Activated naive CD8-positive, alpha-beta T cell treated with anti-CD3 and anti-CD28 coated beads, Interleukin-2, amount 10 ng/mL, durations not matched to agents 7 days and 5 days (primary cell): ENCODE measurements at places on chromosomes 3 and 15. TPM values are rescaled to one million over a fixed set of nuclear protein-coding genes. Genes with fewer than 3 reads are reported as not detected.

GRCh38 chr3:62462104-62462762 lies 88.9 kb upstream of the FEZF2 start:
- no peak for DNase-seq

- no peak for DNase-seq
Observed at GRCh38 chr15:68348081-68348480, 70.5 kb downstream of the FEM1B start.

DNA sequence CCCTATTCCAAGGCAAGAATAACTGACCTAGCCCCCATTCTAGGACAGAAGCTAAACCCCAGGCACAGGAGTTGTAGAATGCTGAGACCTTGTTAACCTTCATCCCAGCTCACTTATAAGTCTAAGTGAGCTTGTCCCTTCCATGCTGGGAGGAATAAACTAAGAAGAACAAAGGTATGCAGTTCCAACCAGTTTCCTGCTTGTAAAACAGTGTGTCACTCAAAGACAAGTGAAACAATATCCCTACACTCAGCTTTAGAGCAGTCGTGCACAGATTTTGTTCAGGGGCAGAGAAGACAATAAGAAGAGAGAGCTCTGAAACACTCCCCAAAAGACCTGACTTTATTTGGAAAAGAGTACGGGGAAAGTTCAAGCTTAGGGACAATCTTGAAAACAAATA lies 292.1 kb downstream of the CGGBP1 start:
- no peak for DNase-seq

DNA sequence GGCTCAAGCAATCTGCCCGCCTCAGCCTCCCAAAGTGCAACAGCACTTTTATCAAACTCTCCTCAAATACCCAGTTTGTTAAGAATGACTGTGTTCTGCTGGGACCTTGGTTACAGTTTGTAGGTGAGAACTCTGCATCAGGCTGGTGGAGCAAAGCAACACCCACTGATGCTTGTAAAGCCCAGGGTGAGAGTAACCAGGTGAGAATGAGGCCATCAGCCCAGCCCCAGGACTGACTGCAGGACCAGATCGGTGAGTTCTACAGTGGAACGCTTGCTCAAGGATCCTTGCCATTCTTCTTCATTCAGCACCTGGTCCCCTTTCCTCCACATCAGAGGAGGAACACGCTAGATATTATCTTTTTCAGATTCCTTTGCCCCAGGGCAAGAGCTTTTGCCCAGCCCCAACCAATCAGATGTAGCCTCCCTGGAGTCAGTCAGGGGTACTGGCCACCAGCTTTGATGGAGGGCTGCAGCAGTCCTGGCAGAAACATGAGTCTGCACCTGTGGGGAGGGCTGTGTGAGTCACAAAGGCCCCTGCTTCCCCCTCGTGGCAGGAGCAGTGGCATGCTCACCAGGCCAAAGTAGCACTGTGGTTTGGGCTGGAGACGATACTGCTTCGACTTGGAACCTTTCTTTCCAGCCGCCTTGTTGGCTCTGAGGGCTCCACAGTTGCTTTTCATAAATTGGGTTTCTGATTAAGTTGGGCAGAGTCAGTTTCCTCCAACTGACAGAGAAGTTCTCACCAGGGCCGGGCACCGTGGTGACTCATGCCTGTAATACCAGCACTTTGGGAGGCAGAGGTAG lies 3.5 kb upstream of the SHISA5 start:
- DNase-seq: peak; percentile 73

Gene EBLN2
- total RNA-seq: 6.3 TPM

Gene CCDC39
- total RNA-seq: not detected

DNA sequence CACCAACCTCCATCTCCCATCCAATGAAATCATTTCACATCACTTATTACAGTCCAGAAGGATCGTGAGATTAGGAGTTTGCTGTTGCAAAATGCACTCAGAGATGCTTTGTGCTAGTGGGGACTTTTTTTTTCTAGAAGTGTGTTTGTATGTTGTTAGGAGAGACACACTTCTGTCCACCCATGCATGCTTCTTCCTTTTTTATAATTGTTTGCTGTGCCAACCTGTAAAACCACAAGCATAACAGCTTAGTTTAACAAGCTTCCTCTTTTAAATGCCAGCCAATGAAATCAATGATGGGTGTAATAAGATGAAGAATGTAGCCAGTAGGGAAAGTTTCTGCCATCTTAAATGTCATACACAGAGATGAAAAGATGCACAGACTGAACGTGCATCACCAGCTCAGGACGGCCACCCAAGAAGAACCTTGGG lies 305.6 kb upstream of the STT3B start:
- no peak for DNase-seq

DNA sequence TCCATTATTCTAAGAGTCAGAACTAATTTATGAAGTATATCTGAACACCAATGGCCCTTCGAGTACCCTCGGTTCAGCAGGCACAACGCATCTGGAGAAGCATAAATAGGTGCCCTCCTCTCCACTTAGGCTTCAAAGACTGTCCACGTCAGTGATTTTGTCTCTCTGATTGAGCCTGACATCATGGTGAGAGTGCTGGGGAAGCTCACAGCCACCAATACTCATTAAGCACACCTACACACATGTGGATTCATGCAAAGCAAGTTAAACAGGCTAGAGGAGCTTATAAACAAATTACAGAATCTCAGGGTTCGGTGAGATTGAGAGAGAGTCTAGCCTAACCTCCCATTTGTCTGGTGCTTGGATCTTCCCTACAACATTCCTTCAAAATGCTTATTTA lies 3.6 kb downstream of the CLDN1 start:
- no peak for DNase-seq

GRCh38 chr3:1197051-1197450 lies 104.2 kb downstream of the CNTN6 start:
- DNase-seq: no peak

GRCh38 chr3:147090461-147090860 lies 315.9 kb downstream of the ZIC4 start:
- DNase-seq: no peak

DNA sequence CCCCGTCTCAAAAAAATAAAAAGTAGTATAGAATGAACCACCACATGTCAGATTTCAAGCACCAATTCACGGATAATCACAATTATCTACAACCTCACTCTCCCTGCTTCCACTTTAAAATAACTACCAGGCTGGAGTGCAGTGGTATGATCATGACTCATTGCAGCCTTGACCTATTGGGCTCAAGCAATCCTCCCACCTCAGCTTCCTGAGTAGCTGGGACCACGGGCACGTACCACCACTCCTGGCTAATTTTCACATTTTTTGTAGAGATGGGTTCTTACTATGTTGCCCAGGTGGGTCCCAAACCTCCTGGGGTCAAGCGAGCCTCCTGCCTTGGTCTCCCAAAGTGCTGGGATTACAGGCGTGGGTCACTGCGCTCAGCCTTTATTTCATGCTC lies 38.1 kb upstream of the LDHAL6B start:
- DNase-seq: no peak

Gene TMEM44
- total RNA-seq: 6.3 TPM

Gene ITIH4
- total RNA-seq: 29.2 TPM

- no peak for DNase-seq
Observed at GRCh38 chr3:160154033-160154432, 71.2 kb upstream of the C3orf80 start.

Gene SLC28A1
- not detected for total RNA-seq

Gene SCN5A
- total RNA-seq: 0.53 TPM

Gene IMPG2
- 0.42 TPM for total RNA-seq

GRCh38 chr3:155512867-155513261 lies 219.4 kb upstream of the STRIT1 start:
- DNase-seq: no peak

Gene FILIP1L
- 2.4 TPM for total RNA-seq

- no peak for DNase-seq
Observed at GRCh38 chr3:105594219-105594618, 227.5 kb downstream of the ALCAM start.

DNA sequence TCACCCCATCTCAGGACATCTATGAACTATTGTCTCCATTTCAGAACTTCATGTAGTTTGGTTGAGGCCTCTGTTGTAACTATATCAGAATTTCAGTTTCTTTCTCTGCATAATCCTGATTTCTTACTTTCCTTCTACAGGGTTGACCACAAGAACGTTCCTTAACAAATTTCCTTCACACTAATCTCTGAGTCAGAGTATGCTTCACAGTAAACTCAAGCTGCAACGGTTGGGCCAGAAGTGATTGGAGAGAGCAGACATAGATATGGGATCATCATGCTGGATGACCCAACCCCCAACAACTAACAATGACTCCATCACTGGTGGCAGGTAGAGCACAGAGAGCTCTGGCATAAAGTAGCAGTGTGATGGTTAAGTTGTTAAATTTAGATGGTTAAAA lies 128.8 kb upstream of the OSTN start:
- DNase-seq: no peak

Gene PLCB2
- total RNA-seq: 173 TPM

Gene NR2E3
- not detected for total RNA-seq

Gene CPNE9
- total RNA-seq: 1.1 TPM

- DNase-seq: no peak
Observed at GRCh38 chr15:62450061-62450460, 285.0 kb upstream of the C2CD4B start.

GRCh38 chr3:195110647-195111318 lies 160.2 kb downstream of the XXYLT1 start:
- no peak for DNase-seq

- DNase-seq: no peak
Observed at GRCh38 chr3:142858043-142858442, 30.8 kb downstream of the PCOLCE2 start.

GRCh38 chr3:31288641-31289100 lies 244.1 kb upstream of the STT3B start:
- DNase-seq: peak; percentile 34

DNA sequence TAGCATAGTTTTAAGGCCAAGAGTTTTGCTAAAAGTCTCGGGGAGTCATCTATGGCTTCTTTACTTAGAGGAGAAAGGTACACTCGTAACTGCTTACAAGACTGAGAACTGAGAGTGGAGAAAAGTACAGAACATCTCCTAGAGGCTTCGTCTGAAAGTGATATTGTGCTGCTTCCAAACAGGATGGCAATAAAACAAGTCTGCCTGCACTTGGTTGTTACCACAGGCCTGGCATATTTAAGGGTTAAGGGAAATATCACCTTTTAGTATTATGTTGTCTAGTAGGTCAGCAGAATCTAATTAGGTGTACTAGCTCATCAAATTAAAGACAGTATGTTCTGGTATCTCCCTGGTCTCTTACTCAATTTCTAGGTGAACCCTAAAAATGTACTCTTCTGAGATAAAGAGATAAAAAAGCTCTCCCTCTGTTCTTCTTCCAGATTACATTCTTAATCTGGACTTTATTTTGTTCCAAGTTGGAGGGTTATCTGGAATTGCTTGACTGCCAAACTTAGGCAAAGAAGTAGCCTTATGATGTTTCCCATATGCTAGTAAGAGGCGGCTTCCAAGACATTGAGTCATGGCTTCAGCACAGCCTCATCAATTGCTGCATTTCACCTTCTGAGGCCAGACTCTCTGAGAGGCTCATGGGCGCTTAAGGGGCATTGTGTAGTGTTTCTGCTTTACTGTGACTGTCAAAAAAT lies 181.3 kb downstream of the LSAMP start:
- no peak for DNase-seq

DNA sequence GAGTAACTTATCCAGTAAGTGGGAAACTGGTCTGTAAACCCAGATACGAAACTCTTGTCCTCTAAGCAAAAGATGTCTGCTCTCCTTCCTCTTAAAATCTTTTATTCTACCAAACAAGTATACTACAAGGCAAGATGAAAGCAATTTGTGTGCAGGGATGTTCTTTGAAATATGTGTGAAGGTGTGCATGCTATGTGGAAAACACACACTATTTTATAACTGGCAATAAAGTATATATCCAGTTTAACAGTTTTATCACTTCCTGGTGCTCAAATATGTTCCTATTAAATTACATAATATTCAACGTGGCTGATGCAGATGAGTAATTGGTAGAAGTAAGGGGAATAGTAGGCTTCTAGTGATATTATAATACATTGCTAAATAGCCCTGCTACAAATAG lies 566.5 kb downstream of the ROBO2 start:
- DNase-seq: no peak

GRCh38 chr3:23640471-23641146 lies 165.1 kb upstream of the UBE2E1 start:
- DNase-seq: no peak

Gene MYRIP
- total RNA-seq: not detected

- DNase-seq: no peak
Observed at GRCh38 chr3:37291275-37291700, 116.9 kb upstream of the LRRFIP2 start.

- DNase-seq: no peak
Observed at GRCh38 chr15:53196242-53196641, 406.1 kb upstream of the ONECUT1 start.

- peak; percentile 45 for DNase-seq
Observed at GRCh38 chr3:12948891-12949711, 107.7 kb upstream of the RPL32 start.

- DNase-seq: peak; percentile 55
Observed at GRCh38 chr3:179068779-179069530, 2.7 kb downstream of the ZMAT3 start.

DNA sequence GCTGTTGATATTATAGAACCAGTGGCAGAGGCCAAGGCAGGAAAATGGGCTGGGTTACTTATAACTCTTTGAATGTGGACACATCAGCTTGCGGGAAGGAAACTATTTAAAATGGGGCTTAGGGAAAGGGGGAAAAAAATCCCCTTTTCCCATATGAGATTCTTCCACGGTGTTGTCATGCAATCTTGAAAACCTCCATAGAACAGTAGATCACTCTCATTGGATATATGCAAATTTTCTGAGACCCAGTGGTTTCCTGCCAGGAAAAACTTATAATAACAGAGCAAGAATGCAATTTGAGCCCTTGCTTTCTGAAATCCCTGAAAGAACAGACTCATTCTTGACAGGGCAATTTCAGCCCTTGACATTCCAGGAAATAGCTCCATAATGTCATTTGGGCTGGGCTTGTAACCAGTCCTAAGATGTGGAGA lies 31.1 kb downstream of the TMEM212 start:
- no peak for DNase-seq

Gene ILDR1
- not detected for total RNA-seq

DNA sequence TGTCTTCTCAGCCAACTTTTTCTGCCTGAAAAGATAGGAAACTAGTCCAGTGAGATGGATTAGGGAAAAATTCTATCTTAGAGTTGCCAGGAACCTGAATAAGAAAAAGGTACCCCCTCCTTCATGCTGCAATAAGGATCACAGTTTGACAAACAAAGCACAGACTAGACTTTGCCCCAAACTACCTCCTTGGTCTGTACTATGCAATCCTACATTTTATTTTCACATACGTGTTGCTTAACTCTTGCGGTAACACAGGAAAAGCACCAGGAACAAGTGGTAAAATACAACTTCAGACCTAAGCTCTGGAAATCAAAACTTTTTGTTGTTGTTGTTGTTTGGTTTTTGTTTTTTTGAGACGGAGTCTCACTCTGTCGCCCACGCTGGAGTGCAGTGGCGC lies 11.3 kb upstream of the IL12A start:
- no peak for DNase-seq

- no peak for DNase-seq
Observed at GRCh38 chr15:89075846-89076245, 12.4 kb upstream of the ABHD2 start.
